ENCODE measurements at places on chromosomes 2 and 18.

- DNase-seq, result no peak
Measured at GRCh38 chr2:231318954-231319353, 76.6 kb upstream of the B3GNT7 start.

- no peak for DNase-seq
Measured at GRCh38 chr2:203830304-203831055, 37.1 kb upstream of the CTLA4 start.

DNA sequence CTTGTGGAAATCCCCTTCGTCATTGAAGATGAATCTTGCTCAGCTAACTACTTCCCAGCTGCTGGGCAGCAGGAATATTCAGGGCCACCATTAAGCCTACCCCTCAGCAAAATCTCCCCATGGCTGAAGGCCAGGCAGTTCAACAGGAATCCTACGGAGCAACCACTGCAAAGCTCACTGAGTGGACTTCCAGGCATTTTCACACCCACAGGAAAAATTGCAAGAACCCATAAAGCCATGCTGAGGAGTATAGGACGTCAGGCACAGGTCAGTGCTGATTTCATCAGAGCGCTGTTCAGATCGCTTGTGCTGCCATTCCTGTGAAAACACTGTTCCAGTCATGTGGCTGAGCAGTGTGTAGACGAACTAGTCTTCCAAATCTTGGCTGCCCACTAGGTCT lies 134.8 kb upstream of the TACR1 start:
- no peak for DNase-seq

DNA sequence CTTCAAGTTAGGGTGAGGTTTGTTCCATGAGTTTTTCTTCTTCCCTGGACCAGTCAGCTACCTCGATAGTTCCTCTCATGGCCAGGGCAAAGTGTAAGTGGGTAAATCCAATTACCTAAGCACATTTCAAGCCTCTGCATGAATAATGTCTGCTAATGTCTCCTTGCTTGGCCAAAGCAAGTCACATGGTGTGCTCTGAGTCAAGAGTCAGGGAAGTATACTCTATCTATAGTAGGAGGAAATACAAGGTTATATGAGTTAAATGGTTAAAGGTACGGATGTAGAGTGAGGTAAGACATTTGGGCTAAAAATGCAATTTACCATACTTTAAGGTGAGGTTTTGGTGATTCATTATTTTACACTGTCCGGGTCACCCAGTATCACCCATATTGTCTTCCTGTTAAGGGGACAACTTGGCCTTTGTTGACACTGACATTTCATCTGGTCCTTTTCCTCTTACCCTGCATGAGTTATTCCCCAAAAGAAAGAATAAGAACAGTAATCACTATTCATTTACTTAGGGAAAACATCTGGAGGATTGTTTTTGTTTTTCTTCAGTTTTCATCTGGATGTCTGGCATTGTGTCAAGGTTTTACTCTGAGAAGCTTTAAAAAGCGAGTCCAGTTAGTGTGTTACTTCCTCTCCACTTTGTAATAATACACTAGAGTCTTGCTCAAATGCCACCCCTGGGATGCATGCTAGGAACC lies 405.5 kb downstream of the RND3 start:
- DNase-seq, result no peak

DNA sequence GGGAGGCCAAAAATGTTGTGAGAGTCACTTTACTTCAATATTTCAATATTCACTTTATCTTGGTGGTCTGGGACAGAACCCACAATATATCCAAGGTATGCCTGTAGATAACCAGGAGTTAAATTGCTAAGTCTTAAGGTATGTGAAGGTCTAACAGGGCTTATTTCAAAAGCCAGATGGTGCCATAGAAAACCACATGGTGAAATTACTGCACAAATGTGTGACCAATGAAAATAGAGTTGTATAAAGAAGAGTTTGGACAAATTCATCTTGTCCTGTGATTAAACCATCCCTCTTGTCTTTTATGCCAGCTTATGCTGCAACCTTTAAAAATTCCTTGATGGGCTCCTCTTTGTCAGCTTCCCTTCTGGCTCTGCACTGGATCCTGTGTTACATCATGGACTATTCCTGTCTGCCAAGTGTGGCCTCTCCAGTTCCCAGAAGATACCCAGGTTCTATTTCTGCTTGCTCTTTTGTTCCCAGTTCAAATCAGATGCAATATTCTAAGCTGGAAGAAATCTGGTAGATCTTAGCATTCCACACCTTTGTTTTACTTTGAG lies 46.8 kb downstream of the ANTXR1 start:
- no peak for DNase-seq

- DNase-seq, result no peak
Measured at GRCh38 chr2:207953354-207953753, 72.0 kb downstream of the PLEKHM3 start.

- DNase-seq, result no peak
Measured at GRCh38 chr2:31967790-31968189, 43.0 kb downstream of the MEMO1 start.

GRCh38 chr2:97742381-97742847 lies 29.0 kb downstream of the ZAP70 start:
- DNase-seq, result no peak

- DNase-seq, result no peak
Measured at GRCh38 chr18:43068781-43069180, 46.7 kb downstream of the RIT2 start.

DNA sequence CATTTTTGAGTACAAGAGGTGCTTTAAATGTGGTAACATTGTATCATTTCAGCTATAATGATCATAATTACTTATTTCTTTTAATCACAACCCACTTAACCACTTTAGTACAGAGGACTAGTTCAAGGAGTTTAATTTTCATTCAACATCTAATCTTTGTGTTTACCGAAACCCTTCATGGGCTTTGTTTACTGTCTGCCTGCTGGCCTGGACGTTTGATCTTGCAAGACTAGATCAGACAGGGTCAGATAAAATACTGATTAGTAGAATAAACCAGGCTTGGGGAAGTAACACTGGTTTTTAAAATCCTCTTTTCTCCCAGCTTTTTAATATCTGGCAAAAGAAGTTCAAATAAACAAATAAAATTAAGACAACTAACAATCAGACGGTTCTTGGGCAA lies 93.6 kb downstream of the SATB2 start:
- DNase-seq, result no peak

- DNase-seq, result peak; percentile 47
Measured at GRCh38 chr2:150429384-150429961, 58.0 kb downstream of the RND3 start.

DNA sequence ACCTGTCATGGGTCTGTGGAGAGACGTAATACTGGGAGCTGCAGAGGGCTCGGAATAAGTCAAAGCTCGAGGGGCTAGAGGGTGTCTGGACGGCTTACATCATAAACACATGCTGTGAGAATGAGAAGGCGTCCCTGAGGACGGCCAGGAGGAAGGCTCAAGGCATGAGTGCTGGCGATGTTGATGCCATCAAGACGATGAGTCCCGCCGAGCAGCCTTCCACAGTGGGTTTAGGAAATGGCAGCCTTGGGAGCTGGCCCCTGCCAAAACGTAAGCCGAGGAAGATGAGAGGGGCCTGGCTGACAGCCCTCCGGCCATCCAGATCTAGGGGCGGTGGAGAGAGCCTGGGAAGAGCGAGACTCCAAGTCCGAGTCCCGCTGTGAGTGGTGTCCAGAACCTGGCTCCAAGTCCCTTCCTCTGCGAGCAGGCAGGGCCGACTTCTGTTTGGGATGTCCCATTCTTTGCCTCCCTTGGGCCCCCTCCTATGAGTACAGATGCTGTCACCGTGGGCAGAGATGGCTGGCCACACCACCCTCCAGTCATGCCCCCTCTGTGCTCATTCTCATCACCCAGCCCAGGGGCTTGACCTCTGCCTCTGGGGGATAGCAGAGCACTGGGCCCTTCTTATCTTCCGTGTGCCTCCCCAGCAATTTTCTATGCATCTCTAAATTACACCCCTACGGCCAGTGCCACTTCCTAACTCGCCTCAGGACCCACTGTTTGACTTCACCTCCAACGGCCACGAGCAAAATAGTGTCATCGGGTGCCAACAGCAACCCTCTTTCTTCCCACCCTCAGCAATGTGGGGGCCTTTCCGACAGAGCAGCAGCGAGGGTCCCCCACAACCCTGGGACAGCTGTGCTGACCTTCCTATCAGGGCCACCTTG lies 175.7 kb downstream of the FAM210A start:
- no peak for DNase-seq

GRCh38 chr2:159758239-159758638 lies 39.8 kb downstream of the CD302 start:
- DNase-seq, result no peak

GRCh38 chr18:76970770-76971559 lies 148.6 kb downstream of the ZNF236 start:
- no peak for DNase-seq

GRCh38 chr2:47270421-47270820 lies 115.3 kb upstream of the STPG4 start:
- no peak for DNase-seq

DNA sequence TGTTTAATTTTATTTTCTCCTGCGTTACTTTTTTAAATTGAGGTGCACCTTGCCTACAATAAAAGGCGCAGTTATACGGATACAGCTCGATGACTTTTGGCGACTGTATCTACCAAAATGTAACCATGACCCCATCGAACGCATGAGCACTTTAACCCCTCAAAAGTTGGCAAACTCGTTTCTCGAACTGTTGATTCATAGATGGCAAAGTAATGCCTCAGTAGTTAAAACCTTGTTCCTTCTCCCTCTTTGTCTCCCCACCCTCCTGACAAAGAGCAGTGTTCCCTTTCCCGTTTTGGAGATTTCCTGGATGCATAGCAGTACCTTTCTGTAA lies 577 bp downstream of the MOGAT1 start:
- DNase-seq, result no peak

GRCh38 chr18:40133253-40133652 lies 1821.8 kb upstream of the PIK3C3 start:
- no peak for DNase-seq

- DNase-seq, result no peak
Measured at GRCh38 chr2:145267451-145267850, 747.5 kb upstream of the ZEB2 start.

DNA sequence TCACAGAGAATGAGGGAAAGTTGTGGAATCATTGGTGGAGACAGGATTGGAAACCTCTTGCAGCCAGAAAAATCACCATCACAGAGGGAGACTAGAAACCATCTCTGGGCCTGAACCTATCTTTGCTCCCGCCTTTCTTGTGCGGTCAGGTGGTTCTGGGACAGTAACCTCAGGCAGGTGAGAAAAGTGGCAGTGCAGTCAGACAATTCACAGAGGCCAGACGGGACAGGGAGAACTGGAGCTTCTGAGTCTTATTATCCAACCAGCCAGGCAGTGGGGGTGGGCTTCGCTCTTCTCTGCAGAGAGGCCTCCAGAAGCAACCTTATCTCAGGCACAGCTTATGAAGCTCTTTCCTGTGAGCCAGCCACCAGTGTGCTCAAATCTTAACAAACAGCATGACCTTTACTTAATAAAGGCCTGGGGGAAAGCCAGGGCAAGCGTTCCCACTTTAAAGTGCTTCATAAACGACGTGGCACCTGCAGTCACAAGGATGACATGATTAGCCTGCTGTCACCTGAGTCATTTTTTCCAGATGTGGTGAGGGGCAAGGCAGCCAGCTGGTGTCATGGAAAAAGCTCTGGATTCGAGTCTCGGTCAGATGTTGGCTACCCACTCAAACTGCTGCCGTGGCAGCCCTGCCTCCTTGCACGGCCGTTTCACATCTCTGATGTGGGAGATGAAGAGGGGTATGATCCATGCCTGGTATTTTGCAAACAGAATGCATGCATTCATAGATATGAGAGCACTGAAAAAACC lies 109.7 kb downstream of the B3GNT2 start:
- DNase-seq, result no peak

- no peak for DNase-seq
Measured at GRCh38 chr18:3067165-3067661, 54.3 kb upstream of the LPIN2 start.

DNA sequence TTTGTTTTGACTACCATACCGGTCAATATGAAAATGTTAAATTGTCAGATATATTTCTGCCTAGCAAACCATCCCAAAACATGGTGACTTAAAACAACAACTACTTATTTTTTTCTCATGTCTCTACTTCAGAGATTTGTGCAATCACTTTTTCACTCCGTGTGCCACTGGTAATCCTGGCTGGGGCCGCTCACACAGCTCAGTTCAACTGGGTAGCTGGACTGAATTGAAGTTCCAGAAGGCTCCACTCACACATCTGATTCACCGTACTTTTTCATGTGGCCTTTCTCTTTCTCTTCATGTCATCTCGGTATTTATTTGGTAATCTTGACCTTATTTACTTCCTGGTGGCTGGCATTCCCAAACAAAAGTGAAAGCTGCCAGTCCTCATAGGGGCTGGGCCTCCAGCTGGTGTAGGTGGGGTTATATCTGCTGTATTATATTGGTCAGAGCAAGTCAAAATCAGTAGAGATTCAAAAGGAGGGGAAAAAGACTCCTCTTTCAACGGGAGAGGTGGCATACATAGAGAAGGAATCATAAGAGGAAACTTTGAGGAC lies 513.9 kb upstream of the NXPH2 start:
- DNase-seq, result no peak

- no peak for DNase-seq
Measured at GRCh38 chr2:103464831-103465230, 703.0 kb downstream of the TMEM182 start.

DNA sequence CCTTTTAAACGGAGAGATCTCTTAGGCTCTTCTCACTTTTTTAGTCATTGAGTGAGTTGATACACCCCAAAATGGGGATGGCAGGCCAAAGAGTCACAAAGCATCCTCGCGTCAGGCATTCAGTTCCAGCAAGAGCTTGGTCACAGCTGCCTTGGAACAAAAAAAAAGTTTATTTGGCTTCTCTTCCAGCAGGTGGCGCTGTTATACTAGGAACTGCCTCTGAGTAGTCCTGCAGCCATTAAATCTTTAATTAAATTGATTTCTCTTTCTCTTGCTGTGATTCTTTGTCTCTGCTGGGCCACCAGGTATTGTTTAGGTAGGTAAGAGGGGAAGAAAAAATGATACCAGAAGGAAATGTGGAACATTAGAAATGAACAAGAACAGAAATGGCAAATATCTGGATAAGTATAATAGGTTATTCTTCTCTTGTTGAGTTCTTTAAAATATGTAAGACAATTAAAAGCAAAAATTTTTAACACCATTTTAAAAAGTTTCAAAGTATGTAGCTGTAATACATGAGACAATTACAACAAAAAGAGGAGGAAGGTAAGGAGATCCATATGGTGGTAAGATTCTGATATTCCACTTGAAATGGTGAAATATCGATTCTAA lies 175.1 kb downstream of the GALNT1 start:
- DNase-seq, result peak; percentile 68

GRCh38 chr18:44156776-44157335 lies 523.8 kb upstream of the SETBP1 start:
- no peak for DNase-seq
